ENCODE measurements at places on chromosomes 6 and 20. TPM values are rescaled to one million over a fixed set of nuclear protein-coding genes. Genes with fewer than 3 reads are reported as not detected.

CNR1 gene
- total RNA-seq = 0.69 TPM

TREM1 gene
- 2.3 TPM for total RNA-seq

DNA sequence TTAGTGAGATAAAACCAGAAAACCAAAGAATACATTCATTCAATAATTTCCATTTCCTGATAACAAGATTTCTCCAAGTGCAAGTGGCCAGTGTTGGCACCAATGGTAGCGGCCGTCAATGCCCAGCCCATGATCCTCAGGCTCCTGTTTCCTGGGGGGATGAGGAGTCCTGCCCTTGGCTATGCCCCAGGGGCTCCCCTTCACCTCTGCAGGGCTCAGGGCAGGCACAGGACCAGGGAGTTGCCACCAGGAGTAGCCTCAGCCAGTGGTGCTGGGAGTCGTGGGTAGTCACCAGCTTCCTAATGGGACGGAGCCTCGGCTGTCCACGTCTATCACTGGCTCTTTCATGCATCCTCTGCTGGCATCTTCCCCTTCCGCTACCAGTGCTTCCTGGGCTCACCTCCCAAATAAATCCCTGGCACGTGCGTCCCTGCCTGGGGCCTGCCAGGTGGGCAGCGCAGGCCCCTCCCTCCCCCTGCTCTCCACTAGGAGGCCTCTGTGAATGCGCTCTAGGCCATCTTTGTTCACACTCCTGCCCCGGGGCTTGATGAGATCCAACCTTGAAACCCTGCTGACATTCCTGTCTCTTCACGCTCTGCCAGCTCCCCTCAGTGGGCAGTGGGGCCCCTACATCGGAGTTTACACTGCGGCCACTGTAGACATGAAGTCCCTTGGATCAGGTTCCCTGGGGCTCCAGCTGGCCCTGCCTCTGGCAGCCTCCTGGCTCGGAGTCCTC lies 215.7 kb downstream of the SYNDIG1 start:
- DNase-seq = no peak

CGAS gene
- 0.79 TPM for total RNA-seq

RNGTT gene
- total RNA-seq = 9.2 TPM

GRCh38 chr6:138691595-138692057 lies 81.9 kb upstream of the CCDC28A start:
- DNase-seq = no peak

Data from right cardiac atrium (tissue), 5 donors.